Activated CD4-positive, alpha-beta T cell treated with anti-CD3 and anti-CD28 coated beads, Interleukin-2, amount 10 ng/mL, durations not matched to agents 7 days and 5 days (primary cell): ENCODE measurements at places on chromosomes 13 and 19. TPM values are rescaled to one million over a fixed set of nuclear protein-coding genes. Genes with fewer than 3 reads are reported as not detected.

FFAR3 gene
- not detected for total RNA-seq

ZNF534 gene
- not detected for total RNA-seq

ZNF358 gene
- 6.7 TPM for total RNA-seq

KIR2DL3 gene
- total RNA-seq: not detected

DNA sequence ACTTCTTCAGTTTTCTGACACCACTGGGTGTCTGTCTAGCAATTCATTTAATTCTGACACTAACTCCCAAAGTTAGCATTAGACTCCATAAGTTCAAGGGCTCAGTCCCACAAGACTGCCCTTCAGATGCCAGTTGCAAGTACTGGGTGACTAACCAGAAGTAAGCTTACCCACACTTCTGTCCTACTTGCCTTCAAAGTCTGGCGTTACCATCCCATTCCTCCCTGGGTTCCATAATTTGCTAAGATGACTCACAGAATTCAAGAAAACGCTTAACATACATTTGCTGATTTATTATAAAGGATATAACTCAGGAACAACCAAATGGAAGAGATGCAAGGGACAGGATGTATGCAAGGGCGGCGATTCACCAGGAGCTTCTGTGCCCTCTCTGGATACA is 45.5 kb upstream of the NPAS1 start:
- DNase-seq: no peak
- no peak overlapping the region for H3K27ac ChIP-seq
- H3K4me1 ChIP-seq: peaks cover 3% of the 10 kb centered on the region
- no peak overlapping the region for H3K4me3 ChIP-seq
- peaks cover 2% of the 10 kb centered on the region for H3K36me3 ChIP-seq
- no peaks in the 10 kb centered on the region for H3K27me3 ChIP-seq

GRCh38 chr13:98143601-98144026 is 720 bp downstream of the FARP1 start:
- H3K36me3 ChIP-seq: no peaks in the 10 kb centered on the region
- H3K27me3 ChIP-seq: peaks cover 63% of the 10 kb centered on the region
- H3K4me3 ChIP-seq: no peak overlapping the region
- no peak overlapping the region for H3K27ac ChIP-seq
- peaks cover 8% of the 10 kb centered on the region for H3K4me1 ChIP-seq
- DNase-seq: no peak

DNA sequence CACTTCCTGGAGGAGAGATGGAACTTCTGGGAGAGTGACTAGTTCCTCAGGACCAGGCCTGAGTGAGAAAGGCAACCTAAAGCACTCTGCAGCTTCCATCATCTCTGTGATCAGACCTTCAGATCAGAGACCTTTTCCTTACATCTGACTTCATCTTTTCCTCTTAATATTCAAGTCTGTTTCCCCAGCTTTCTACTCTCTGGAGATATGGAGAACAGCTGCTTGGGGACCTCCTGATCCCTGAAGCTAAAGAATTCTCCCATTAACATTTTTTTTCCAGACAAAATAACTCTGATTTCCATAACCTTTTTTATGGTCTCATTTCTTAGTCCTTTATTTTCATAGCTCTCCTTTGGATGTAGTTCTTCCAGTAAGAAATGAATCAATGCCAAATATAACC is 133.4 kb upstream of the FNDC3A start:
- no peak for DNase-seq
- H3K4me3 ChIP-seq: no peak overlapping the region
- no peaks in the 10 kb centered on the region for H3K4me1 ChIP-seq
- no peak overlapping the region for H3K27ac ChIP-seq
- peaks cover 9% of the 10 kb centered on the region for H3K27me3 ChIP-seq

- peaks cover 1% of the 10 kb centered on the region for H3K27me3 ChIP-seq
- no peak overlapping the region for H3K4me3 ChIP-seq
- no peak overlapping the region for H3K27ac ChIP-seq
Measured at GRCh38 chr13:110610955-110611595, 4.3 kb upstream of the NAXD start.

DNA sequence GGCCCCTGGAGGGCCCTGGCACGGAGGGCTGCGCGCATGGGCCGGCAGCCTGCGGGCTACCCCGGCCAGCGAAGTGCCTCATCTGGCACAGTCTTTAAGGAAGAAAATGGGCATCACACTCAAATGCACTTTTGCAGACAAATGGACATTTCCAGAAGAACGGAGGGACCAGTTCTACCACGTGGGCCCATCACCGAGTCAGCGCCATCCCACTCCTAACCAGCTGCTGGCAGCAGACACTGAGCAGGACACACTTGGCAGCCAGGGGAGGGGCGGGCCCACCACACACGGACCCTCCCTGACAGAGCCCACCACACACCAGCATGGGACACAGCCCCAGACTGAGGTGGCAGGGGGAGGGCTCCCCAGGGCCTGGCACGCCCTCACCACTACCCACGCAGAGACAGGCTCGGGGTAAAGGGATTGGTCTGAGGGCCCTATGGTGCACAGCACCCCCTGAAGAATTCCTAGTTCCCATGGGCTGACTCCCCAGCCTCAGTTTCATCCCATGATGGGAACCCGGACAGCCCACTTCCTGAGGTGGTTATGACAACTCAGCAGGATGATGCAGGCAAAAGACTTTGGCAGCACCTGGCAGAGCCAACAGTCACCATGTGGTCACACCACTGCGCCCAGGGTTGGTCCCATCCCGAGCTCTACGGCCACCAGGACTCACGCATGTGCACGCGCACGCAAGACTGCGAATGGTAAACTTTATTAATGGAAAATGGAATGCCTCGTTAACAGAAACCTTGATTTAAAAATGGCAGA is 18.7 kb upstream of the TINCR start:
- peaks cover 14% of the 10 kb centered on the region for H3K4me1 ChIP-seq
- H3K27me3 ChIP-seq: no peaks in the 10 kb centered on the region
- no peak overlapping the region for H3K27ac ChIP-seq
- no peak overlapping the region for H3K4me3 ChIP-seq

DNA sequence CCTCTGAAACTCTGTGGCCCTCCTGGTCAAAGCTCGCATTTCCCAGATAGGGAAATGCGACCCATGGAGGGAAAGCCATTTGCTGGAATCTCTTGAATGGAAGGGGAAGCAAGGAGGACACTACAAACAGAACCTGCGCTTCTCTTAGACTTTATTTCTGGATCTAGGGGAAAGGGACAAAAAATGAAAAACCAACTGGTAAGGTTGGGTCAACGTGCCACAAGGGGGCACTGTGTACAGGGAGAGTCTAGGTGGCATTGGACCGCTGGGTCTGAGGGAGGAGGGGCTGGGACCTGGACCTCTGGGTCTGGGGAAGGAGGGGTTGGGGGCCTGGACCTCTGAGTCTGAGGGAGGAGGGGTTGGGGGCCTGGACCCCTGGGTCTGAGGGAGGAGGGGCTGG is 5.0 kb downstream of the KLK4 start:
- no peaks in the 10 kb centered on the region for H3K4me1 ChIP-seq
- H3K36me3 ChIP-seq: no peaks in the 10 kb centered on the region
- H3K27me3 ChIP-seq: peaks cover 39% of the 10 kb centered on the region
- H3K4me3 ChIP-seq: no peak overlapping the region
- peak; percentile 56 for DNase-seq
- H3K27ac ChIP-seq: no peak overlapping the region

- no peaks in the 10 kb centered on the region for H3K36me3 ChIP-seq
- H3K27ac ChIP-seq: no peak overlapping the region
- DNase-seq: no peak
- H3K4me3 ChIP-seq: no peak overlapping the region
Measured at GRCh38 chr13:112639521-112639920, 50.3 kb upstream of the ATP11A start.
